ENCODE measurements at places on chromosomes 16 and 17. TPM values are rescaled to one million over a fixed set of nuclear protein-coding genes. Genes with fewer than 3 reads are reported as not detected.
A peak's percentile ranks its signal among the peaks of the same experiment; 100 is the strongest.

- DNase-seq, result no peak
Measured at GRCh38 chr17:74566132-74566753, 1.1 kb downstream of the CD300H start.

Gene HOXB4
- 8.8 TPM for total RNA-seq

DNA sequence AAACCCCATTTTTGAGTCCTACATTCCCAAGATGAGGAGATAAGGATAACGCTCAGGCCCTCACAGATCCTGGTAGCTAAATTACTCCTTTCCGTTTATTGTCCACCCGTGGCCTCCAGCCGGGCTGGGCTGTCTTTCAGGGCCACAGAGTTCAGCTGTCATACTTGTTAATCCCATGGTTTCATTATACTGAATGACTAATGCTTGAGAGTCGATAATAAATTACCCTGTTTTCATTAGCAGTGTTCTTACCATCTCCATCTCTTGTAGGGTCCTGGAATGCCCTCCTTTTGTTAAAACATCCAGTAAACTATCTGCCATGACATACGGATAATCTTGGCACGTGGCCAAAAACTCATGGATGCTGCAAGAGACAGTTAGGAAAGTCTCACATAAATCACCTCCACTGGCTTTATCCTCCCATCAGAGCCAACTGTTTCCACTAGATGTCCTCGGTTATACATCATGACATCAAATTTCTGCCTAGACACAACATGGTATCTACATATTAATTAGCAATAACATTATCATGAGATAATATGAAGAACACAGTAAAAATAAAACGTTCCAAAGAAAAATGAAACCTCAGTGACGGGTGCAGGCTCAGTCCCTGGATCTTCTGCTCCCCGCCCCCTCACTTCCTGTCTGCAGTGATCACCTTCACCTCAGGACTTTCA is 45.3 kb downstream of the BRD7 start:
- DNase-seq, result no peak

DNA sequence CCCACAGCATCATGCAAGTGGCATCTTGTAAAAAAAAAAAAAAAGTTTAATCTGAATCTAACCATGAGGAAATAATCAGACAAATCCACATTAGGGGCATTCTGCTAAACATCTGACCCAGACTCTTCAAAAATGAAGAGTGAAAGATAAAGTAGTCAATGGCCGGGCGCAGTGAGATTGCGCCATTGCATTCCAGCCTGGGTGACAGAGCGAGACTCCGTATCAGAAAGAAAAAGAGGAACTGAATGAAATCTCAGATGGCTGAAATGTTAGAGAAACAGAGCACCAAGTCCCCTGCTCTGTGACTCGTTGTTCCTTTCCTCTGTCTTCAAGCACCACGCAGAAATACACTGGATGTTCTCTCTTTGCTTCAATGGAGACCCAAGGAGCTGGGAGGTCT is 12.7 kb upstream of the RNF135 start:
- peak; percentile 35 for DNase-seq

DNA sequence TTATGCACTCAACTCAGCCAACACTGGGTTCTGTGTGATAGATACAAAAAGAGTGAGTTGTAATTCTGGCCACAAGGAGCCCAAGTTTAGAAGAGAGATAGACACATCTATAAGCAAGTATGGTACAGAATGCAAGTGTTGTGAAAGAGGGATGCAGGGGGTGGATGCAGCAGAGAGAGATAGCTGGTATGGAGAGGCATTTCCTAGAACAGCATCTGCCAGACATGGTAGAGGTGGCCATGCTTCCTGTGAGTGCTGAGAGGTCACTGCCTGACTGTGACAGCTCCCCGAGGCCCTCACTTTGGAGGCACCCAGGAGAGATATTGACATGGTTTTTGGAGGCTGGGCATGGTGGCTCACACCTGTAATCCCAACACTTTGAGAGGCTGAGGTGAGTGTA is 2.0 kb upstream of the KRTAP16-1 start:
- DNase-seq, result no peak

DNA sequence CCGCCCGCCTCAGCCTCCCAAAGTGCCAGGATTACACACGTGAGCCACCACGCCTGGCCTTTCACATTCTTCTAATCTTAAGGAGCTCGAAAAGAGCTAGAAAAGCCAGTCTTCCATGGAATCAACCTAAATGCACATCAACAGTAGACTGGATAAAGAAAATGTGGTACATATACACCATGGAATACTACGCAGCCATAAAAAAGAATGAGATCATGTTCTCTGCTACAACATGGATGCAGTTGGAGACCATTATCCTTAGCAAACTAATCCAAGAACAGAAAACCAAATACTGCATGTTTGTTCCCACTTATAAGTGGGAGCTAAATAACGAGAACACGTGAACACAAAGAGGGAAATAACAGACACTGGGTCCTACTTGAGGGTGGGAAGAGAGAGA is 3.1 kb downstream of the CTC1 start:
- DNase-seq, result no peak

- no peak for DNase-seq
Measured at GRCh38 chr17:2385240-2386210, 15.3 kb downstream of the MNT start.

- DNase-seq, result no peak
Measured at GRCh38 chr17:72121164-72122009, 567 bp downstream of the SOX9 start.

- DNase-seq, result no peak
Measured at GRCh38 chr17:41664587-41665565, 23.8 kb upstream of the EIF1 start.

Gene NT5M
- total RNA-seq, result 3.9 TPM

GRCh38 chr16:88855176-88855575 is 1.6 kb downstream of the GALNS start:
- DNase-seq, result no peak

Gene CALCOCO2
- 206 TPM for total RNA-seq

Gene RPS6KB1
- total RNA-seq, result 56.2 TPM

GRCh38 chr17:43966276-43966675 is 12.5 kb upstream of the PYY start:
- DNase-seq, result no peak

DNA sequence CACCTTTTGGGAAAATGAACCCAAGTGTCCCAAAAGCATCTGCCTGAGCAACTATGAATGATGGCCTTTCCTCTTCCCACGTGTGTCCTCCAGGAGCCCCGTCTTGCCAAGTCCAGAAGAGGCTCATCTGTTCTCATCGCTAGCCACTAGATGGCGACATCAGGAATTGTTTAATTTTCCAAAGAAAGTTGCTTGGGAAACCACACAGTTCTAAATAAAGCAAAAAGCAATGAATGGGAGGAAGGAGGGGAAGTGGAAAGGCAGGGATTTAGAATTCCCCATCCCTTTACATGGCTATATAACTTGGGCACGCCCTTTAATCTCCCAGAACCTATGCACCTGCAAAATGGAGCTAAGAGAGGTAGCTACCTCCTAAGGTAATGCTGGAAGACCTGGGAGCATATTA is 9.0 kb upstream of the CDH5 start:
- no peak for DNase-seq

Gene GPR179
- total RNA-seq, result 0.22 TPM

GRCh38 chr17:70968302-70968701 is 799.0 kb downstream of the KCNJ2 start:
- no peak for DNase-seq

Gene HS3ST6
- not detected for total RNA-seq

GRCh38 chr17:69724238-69724637 is 309.7 kb downstream of the MAP2K6 start:
- DNase-seq, result no peak

Gene WFIKKN1
- total RNA-seq, result 1.5 TPM

- no peak for DNase-seq
Measured at GRCh38 chr17:67515490-67516083, 138.5 kb downstream of the PITPNC1 start.

DNA sequence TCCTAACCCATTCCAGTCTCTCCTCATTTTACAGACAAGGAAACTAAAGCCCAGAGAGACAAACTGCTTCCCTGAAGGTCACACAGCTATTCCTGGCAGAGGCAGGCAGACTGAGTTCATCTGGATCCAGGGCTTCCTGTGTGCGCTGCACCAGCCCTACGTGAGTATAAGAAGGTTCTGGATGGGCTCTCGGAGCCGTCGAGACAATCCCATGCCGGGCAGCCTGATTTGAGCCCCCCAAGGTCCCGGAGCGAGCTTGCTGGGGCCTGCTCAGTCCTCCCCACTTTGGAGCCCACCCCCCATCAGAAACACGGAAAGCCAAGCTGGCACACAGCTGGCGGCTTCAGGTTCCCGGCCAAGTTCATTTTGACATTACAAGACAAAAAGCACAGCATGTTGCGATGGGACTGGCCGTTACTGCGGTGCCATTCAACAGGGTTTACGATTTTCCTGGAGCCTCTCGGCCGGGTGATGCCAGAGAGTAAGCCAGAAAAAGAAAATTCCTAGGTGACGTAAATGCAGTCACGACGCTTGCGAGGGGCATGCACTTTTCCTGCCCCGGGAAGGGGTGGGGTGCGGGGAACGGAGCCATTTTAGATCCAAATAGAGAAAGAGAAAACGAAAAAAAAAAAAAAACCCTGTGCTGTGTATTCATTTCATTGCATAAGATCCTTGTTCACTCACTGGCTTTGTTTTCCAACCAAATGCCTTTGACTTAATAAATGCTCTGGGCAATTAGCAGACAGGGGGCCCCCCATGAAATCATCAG is 167.1 kb upstream of the FOXF1 start:
- no peak for DNase-seq

DNA sequence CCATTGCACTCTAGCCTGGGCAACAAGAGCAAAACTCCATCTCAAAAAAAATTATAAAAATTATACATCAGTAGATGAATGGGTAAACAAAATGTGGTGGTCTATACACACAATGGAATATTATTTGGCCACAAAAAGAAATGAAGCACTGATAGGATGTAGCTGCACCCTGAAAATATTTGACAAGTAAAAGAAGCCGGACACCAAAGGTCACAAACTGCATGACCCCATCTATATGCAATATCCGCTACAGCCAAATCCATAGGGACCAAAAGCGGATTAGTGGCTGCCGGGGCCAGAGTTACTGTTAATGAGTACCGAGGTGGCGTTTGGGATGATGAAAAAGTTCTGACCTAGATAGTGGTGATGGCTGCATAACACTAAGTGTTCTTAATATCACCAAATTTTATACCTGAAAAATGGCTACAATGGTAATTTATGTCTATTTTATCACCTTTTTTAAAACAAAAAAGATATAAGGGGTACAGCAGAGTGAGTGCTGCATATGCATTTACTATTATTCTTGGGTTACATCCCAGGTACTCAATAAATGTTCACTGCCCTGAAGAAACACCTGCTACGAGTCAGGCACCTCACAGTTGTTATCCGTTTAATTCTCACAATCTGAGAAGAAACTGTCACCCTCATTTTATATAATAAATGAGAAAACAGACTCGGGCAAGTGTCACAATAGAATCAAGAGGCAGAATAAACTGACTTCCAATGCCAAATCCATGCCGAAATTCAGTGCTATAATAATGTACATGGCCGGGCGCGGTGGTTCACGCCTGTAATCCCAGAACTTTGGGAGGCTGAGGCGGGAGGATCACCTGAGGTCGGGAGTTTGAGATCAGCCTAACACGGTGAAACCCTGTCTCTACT is 807 bp upstream of the HBQ1 start:
- no peak for DNase-seq
